ENCODE measurements at places on chromosomes 7 and 10.

- DNase-seq = no peak
These were observed 156.0 kb downstream of the BAMBI start for GRCh38 chr10:28833313-28833712.

- DNase-seq = no peak
These were observed 19.7 kb upstream of the PON2 start for GRCh38 chr7:95454438-95455045.

GRCh38 chr10:119030421-119031250 lies 1.1 kb downstream of the NANOS1 start:
- no peak for DNase-seq

GRCh38 chr7:78702770-78703169 lies 750.7 kb downstream of the MAGI2 start:
- peak; percentile 91 for DNase-seq

DNA sequence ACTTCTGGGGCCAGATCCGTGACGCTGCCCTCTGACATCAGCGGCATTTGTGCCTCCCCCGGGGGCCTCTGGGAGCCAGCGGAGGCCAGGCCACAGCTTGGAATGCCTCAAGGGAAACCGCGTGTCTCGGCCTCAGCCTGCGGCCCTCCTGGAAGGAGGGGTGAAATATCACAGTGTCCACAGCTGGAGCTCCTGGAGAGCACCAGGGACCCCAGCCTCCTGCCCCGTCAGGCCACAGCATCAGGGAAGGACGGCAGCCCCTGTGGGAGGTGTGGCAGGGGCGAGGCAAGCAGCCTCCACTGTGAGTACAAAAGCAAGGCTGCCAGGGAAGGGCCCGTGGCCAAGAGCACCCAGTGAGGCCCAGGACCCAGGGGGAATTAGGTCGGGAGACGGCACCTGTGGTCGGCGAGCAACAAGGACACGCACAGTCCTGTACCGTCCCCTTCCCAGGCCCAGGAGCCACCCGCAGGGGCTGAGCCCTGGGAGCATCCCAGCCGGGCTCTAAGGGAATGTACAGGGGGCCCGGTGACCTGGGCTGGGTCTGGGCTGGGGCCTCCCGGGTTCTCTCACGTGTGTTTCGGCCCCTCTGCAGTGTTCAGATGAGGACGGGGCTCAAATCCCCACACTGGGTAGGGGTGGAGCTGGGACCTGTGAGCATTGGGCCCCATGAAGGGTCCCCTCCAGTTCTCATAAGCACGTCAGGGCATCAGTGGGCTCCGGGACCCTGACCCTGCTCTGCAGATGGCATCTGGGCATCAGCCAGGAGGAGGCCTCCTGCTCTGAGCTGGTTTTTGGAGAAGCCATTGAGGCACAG lies 18.7 kb upstream of the KNDC1 start:
- no peak for DNase-seq

GRCh38 chr7:405489-406211 lies 114.0 kb downstream of the PDGFA start:
- DNase-seq = no peak

- no peak for DNase-seq
These were observed 89.8 kb downstream of the ARL4A start for GRCh38 chr7:12777257-12777656.

DNA sequence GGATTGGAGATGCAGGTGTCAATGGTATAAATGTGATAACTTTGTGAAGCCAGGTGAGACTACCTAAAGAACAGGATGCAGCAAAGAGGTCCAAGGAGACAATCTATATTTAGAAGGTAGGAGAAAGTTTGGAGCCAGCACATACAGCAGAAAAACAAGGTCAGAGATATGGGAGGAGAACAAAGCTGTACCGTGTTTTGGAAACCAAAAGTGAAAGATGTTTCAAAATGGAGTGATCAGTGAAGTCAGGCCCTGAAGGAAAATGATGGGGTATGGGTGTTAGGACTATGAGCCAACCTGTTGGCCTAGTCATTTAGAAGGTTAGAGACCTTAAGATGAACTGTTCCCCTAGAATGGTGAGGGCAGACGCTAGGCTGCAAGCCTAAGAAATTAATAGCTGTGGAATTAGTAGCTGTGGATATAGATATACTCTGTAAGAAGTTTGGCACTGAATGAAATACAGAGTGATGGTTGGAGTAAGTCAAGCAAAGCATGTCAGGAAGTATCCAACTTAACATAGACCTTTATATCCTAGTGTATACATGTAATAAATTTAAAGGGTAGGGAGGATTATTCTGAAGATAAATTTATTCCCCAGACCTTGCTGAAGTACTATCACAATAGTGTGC lies 149.8 kb upstream of the WNT16 start:
- DNase-seq = no peak

- DNase-seq = peak; percentile 16
These were observed 22.2 kb upstream of the EXOC4 start for GRCh38 chr7:133230591-133231194.

DNA sequence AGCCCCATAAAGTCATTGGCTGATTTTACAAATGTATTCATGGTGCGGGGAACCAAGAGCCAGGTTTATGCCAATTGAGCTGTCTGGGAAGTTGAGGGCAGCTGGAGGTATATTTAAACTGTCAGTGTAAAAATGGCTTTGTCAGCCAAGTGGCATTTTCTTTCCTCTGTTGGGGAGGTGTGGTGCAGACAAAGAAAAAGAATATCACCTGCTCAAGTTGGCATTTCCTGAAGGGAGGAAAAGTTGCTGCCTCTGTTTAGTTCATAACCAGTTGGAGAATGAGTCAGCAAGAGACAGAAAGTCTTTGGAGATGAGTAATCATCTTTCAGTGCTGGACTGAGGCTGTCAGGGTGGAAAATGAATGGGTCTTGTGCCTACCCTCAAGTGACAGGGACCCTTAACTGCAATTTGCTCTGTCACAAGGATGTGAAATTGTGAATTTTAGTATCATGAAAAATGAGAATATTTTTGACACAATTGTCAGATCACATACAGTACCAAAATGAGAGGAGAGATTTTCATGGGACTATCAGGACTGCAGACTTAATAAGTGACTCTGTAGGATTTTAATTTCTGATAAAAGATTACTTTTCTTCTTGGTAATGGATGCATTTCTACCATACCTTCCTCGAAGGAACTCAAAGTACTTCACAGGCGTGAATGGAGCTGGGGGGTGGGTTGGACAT lies 137.3 kb downstream of the ANLN start:
- peak; percentile 16 for DNase-seq

DNA sequence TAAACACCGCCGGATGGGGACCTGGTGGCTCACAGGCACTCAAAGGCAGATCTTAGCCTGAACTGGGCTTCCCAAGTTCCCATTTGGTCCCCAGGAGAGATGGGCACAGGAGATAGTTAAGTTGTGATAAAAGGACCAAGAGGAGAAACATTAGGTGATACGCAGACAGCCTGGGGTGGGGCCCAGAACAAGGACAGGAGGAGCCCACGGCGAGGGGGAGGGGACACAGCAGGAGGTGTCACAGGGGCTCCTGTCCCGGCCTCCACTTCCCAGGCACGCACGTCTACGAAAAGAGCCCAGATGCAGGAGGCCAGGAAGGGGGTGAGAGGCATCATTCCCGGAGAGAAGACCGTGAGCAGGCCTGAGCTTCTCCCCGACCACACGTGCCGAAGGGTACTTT lies 16.3 kb upstream of the DNAAF5 start:
- DNase-seq = no peak

GRCh38 chr7:37665352-37666022 lies 18.1 kb upstream of the GPR141 start:
- DNase-seq = no peak

- no peak for DNase-seq
These were observed 33.7 kb downstream of the AP5Z1 start for GRCh38 chr7:4809091-4809591.

DNA sequence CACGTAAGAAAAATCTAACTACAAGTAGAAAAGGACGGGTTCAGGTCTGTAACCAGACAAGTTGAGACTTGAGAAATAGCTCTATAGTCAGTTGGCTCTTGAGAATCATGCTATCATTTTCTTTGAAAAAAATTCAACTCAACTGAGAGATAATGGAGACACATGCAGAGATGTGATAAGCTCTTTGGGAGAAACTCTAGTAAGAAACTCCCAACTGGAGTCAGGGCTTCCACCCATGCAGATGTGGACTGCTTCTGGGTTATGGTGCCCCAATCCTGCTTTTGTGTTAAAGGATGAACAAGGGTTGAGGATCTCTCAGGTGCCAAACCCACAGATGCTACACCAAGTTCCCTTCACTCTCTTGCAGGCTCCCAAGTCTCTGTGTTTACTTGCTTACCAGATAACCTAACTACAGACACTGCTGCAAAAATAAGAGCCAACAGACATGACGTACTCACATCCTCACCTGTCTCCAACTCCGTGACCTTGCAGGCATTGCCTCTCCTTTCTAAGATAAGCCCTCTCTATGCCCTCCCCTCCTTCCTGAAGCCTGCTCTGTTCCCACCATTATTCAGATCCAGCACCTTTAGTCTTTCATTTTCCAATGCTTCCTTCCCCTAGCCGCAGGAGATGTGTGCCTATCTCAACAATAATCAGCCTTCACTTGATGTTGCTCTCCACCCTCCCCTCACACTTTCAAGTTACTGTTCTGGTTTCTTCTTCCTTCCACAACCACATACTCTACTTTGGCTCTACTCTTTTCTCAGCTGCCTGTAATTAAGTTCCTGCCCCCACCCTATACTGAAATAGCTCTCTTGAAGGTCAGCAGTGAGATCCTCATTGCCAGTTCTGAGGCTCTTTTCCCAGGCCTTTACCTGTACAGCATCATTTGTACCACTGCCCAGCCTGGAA lies 130.0 kb downstream of the ICA1 start:
- no peak for DNase-seq

- no peak for DNase-seq
These were observed 81.7 kb downstream of the CD36 start for GRCh38 chr7:80720146-80720545.

GRCh38 chr7:115561335-115562110 lies 469.0 kb downstream of the TFEC start:
- DNase-seq = peak; percentile 94

GRCh38 chr10:50362547-50363125 lies 111.3 kb upstream of the ASAH2 start:
- DNase-seq = no peak

DNA sequence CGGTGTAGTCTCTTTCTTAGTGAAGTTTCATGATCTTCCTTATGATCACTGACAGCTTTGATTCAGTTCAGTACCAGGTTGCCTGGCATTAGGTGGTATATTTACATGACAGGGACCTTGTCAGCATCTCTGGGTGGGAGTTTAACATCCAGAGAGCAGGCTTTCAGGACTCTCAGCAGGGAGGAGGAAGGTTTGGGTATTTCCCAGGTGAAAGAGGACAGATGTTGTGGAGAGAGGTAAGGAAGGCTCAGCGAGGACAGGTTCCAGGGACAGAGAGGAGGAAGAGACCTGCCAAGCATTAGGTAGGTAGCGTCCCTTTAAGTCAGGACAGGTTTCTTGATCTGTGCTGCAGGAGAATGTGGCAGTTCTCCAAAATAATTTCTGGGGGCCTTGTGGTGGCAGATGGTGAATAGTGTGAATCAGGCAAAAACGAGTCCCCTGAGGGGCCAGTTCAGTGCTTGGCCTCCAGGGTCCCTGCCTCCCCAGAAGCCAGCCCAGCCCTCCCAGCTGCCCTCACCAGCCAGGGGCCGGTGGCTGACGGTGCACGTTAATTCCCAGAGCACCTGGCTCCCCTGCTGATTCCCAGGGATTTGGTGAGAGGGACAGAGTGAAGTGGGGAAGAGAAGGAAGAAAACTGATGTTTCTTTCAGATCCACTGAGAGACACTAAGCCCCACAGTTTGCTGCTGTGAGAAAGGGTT lies 82.0 kb downstream of the VWC2 start:
- no peak for DNase-seq

GRCh38 chr10:35398908-35399307 lies 62.6 kb downstream of the CCNY start:
- DNase-seq = no peak

DNA sequence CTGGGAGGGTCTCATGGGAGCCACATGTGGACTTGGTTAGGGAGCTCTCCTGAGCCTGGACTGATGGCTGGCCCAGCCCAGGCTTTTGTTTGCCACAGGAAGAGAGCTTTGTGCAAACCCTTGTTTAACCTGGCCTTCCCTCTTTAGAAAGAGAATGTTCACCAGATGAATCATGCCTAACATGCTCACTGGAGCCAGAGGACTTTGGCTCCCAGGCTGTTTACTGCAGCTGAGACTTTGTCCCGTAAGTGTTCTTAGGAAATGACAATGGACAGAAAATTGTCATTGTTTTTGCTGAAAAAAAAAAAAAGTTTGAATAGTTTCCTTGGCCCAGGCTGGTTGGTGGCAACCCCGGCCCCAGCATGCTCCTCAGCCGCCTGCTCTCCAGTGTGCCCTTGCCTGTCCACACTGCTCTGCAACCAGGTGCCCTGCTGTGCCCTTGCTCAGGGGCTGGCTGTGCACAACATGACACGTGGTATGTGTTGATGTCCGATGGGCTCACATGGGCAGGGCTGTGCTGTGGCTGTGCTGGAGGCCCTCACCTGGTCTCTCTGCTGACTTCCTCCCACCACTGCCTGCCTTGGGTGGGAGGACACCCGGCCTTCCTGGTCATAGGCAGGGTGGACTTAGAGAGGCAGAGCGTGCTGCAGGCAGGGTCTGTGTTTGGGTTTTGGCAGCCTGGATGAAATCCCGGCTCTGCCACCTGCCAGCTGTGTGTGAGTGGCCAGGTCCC lies 215.3 kb upstream of the ZNF32 start:
- peak; percentile 61 for DNase-seq

DNA sequence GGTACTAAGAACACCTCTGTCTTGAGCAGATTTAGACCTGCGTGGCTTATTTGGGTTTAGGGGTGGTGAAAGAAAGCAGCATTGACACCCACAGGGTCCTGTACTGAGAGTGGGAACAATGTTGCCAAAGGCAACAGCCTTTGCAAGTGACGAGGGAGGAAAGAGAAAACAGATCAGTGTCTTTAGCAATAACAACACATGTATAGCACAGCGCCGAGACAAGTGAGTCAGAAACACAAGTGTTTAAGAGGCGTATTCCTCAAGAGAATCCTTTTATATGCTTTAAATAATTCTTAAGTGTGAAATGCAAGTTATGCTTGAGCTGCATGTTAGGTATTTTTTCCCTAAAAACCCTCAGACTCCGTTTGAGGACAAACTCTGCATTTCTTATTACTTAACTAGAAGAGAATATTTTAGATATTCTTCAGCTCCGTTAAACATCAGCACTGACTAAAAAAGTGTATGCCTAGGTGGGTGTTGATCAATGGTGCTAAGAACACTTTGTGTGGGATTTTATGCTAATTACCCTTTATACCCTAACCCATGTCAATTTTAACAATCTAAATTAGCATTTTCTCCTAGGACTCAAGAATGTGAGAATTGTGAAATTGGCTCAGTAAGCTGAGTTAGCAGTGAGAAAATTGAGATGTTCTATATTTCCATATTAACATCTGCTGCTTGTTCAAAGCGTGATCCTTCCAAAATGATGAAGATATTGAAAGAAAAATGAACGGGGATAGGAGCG lies 1095.4 kb upstream of the CELF2 start:
- DNase-seq = no peak

- DNase-seq = no peak
These were observed 23.9 kb upstream of the ZNF273 start for GRCh38 chr7:64879086-64879730.

DNA sequence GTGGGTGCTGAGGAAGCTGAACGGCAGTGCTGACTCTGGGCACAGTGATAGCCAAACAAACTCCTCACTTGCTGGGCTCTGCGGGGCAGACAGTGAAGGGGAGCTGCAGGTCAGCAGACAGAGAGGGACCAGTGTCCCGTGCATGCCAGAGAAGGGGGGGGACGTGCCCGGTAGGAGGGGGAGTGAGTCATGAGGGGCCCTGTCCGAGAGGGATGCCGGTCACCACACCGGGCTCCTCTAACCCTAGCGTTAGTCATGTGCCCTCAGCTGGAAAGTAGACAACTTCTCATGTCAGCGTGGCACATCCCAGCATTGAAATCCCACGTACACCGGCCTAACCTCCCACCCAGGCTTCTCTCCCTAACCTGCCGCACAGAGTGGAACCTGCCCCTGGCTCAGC lies 117.1 kb upstream of the DPP6 start:
- no peak for DNase-seq
